ENCODE measurements at places on chromosomes 13 and 19. TPM values are rescaled to one million over a fixed set of nuclear protein-coding genes. Genes with fewer than 3 reads are reported as not detected.

- H3K36me3 ChIP-seq: peaks cover 17% of the 10 kb centered on the region
- peak; percentile 85 for DNase-seq
- H3K27me3 ChIP-seq: no peaks in the 10 kb centered on the region
- H3K27ac ChIP-seq: peak overlapping the region; percentile 93
- peak overlapping the region; percentile 82 for H3K4me3 ChIP-seq
These were observed 4.3 kb downstream of the BBC3 start for GRCh38 chr19:47226426-47227351.

GPR42 gene
- total RNA-seq: 0.18 TPM

- peaks cover 7% of the 10 kb centered on the region for H3K4me1 ChIP-seq
- H3K4me3 ChIP-seq: no peak overlapping the region
- no peak overlapping the region for H3K27ac ChIP-seq
- DNase-seq: peak; percentile 76
- H3K27me3 ChIP-seq: no peaks in the 10 kb centered on the region
These were observed 9.8 kb upstream of the GNA15 start for GRCh38 chr19:3125900-3126524.

GRCh38 chr19:56637976-56638555, 4.9 kb upstream of the SMIM17 start:
- H3K27ac ChIP-seq: no peak overlapping the region
- H3K4me1 ChIP-seq: no peaks in the 10 kb centered on the region
- no peak overlapping the region for H3K4me3 ChIP-seq
- peaks cover 20% of the 10 kb centered on the region for H3K36me3 ChIP-seq
- DNase-seq: peak; percentile 78

DNA sequence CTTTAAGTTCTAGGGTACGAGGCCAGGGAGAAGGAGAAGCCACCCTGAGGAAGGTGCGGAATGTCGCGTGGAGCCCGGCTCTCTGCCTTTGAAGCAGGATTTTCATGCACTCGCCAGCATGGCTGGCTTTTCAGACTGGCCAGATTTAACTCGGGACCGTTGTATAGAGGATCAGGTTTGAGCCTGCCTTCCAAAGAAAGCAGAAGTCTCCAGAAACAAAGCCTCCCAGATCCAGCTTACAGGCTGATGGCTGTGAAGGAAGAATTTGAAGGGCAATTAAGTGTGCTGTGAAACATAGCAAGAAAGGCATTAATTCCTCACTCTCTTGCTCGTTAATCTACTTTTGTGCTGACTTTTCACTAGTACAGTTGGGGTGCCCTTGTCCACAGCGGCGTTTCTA, 140.2 kb downstream of the SOX1 start:
- H3K4me3 ChIP-seq: no peak overlapping the region
- no peaks in the 10 kb centered on the region for H3K36me3 ChIP-seq
- H3K4me1 ChIP-seq: peaks cover 8% of the 10 kb centered on the region
- peaks cover 34% of the 10 kb centered on the region for H3K27me3 ChIP-seq

- H3K4me1 ChIP-seq: peaks cover 3% of the 10 kb centered on the region
- no peak overlapping the region for H3K27ac ChIP-seq
- H3K4me3 ChIP-seq: no peak overlapping the region
- DNase-seq: no peak
These were observed 29.1 kb upstream of the IGFL4 start for GRCh38 chr19:46069806-46070341.

DNA sequence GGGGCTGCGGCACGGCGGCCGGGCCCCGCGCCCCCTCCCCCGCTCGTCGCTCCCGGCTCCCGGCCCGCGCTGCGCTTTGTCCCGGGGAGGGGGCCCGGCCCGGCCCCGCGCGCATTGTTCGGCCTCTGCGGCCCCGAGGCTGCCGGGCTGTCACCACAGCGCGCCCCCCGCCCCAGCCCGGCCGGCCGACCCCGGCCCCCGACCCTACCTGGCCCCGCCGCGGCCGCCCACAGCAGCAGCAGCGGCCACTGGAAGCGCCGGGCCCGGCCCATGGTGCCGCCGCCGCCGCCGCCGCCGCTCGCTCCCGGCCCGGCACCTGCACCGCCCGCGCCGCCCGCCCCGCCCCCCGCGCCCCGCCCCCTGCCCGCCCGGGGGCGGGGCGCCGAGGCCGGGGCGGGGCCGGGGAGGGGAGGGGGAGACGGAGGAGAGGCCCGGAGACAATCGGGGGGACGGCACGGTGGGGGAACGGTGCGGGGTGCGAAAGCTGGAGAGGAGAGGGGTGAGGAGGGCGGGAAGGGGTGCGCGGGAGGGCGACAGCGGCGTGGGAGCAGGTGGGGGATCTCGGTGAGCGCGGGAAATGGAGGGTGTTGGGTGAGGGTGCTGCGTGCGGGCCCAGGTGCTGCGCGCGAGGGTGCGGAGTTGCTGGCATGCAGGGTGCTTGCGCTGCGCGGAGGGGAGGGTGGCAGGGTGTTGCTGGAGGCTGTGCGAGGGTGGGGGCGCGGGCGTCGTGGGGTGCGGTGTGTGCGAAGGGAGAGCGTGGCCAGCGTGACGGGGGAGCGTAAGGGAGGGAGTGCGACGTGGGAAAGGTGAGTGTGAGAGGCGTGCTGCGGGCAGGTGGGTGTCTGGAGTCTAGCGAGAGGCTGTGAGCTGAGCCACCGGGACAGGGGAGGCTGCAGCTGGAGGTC, at the start of gene CADM4:
TSS of gene CADM4 (minus strand) at position 332 of the 905 bp plus-strand sequence. CDS start at position 272, 60 bp downstream.
- H3K4me3 ChIP-seq: peak within 1 kb of the TSS; percentile 65
- peaks cover 9% of the 10 kb centered on the region for H3K4me1 ChIP-seq
- H3K27me3 ChIP-seq: peaks cover 32% of the 10 kb centered on the region

- no peak overlapping the region for H3K27ac ChIP-seq
- H3K4me1 ChIP-seq: no peaks in the 10 kb centered on the region
- no peaks in the 10 kb centered on the region for H3K36me3 ChIP-seq
- no peak overlapping the region for H3K4me3 ChIP-seq
These were observed 1647.6 kb upstream of the SPRY2 start for GRCh38 chr13:81988567-81988966.

GRCh38 chr13:29758531-29759114, 91.8 kb downstream of the UBL3 start:
- H3K27ac ChIP-seq: peak overlapping the region; percentile 34
- H3K27me3 ChIP-seq: no peaks in the 10 kb centered on the region
- H3K4me1 ChIP-seq: peaks cover 25% of the 10 kb centered on the region
- peak overlapping the region; percentile 30 for H3K4me3 ChIP-seq

GRCh38 chr13:94673851-94674250, 38.5 kb downstream of the SOX21 start:
- H3K4me1 ChIP-seq: no peaks in the 10 kb centered on the region
- H3K27ac ChIP-seq: no peak overlapping the region
- H3K4me3 ChIP-seq: no peak overlapping the region
- no peaks in the 10 kb centered on the region for H3K36me3 ChIP-seq

GRCh38 chr13:48078251-48078656, 16.6 kb downstream of the MED4 start:
- H3K27ac ChIP-seq: peak overlapping the region; percentile 68
- H3K36me3 ChIP-seq: peaks cover 62% of the 10 kb centered on the region
- H3K4me1 ChIP-seq: peaks cover 9% of the 10 kb centered on the region
- DNase-seq: peak; percentile 57
- no peak overlapping the region for H3K4me3 ChIP-seq

DNA sequence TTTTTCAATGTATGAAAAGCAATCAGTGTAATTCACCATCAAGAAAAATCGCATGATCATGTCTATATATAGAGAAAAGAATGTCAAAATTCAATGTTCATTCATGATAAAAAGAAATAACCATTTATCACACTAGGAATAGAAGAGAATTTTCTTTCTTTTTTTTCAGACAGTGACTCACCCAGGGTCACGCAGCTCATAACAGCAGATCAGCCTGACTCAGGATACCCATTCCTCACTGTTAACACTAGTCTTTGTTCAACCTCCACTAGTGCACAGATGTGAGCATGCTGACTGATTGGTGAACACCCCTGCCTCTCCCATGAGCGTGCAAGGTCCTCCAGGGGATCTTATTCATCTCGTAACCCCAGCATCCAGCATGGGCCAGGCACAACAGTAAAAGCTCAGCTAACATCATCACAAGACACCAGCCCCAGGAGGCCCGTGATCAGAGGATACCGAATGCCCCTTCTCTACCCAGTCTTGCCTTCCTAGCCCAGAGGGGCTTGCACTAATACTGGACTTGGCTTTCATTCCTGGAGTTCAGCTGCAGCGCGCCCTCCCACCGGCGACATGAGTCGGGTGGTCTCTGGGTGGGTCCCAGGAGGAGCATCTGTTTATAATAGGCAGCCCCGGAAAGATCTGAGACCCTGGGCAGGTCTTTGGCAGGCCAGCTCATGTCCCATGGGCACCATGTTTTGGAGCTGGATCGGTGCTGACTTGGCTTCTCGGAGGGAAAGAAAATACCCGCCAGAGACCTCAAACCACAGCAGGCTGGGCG, 539.5 kb upstream of the SLC10A2 start:
- no peak for DNase-seq
- no peaks in the 10 kb centered on the region for H3K36me3 ChIP-seq
- no peaks in the 10 kb centered on the region for H3K27me3 ChIP-seq
- no peak overlapping the region for H3K4me3 ChIP-seq
- H3K27ac ChIP-seq: no peak overlapping the region

GRCh38 chr13:27359199-27359821, 65.1 kb upstream of the GTF3A start:
- no peak overlapping the region for H3K4me3 ChIP-seq
- no peaks in the 10 kb centered on the region for H3K36me3 ChIP-seq
- peak; percentile 80 for DNase-seq
- peaks cover 4% of the 10 kb centered on the region for H3K4me1 ChIP-seq
- H3K27me3 ChIP-seq: peaks cover 5% of the 10 kb centered on the region

DNA sequence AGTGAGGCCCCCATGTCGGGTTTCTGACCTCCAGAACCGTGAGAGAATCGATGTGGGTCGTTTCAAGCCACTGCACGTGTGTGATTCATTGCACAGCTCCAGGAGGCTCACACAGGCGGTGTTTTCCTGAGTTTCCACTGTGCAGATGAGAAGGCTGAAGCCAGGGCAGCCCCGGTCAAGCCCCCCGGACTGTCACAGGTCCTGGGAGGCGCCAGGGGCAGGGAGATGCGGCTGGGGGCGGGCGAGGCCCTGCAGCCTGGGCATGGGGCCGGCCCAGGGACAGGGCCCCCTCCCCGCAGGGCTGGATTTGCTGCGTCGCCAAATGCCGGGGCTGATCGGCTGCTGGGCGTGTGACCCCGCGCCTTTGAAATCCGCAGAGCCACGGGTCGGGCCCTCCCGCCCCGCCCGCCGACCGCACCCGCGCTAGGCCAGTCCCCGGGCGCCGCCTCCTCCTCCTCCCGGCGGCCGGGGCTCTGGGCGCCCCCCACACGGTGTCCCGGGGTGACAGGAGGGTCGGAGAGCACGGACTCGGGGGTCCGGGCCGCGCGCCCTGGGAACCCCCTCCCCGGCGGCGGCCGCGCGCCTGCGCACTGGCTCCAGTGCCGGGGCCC, 9.9 kb upstream of the MKNK2 start:
- peak; percentile 63 for DNase-seq
- no peaks in the 10 kb centered on the region for H3K27me3 ChIP-seq
- peak overlapping the region; percentile 96 for H3K27ac ChIP-seq
- no peaks in the 10 kb centered on the region for H3K36me3 ChIP-seq
- H3K4me1 ChIP-seq: peaks cover 44% of the 10 kb centered on the region

DNA sequence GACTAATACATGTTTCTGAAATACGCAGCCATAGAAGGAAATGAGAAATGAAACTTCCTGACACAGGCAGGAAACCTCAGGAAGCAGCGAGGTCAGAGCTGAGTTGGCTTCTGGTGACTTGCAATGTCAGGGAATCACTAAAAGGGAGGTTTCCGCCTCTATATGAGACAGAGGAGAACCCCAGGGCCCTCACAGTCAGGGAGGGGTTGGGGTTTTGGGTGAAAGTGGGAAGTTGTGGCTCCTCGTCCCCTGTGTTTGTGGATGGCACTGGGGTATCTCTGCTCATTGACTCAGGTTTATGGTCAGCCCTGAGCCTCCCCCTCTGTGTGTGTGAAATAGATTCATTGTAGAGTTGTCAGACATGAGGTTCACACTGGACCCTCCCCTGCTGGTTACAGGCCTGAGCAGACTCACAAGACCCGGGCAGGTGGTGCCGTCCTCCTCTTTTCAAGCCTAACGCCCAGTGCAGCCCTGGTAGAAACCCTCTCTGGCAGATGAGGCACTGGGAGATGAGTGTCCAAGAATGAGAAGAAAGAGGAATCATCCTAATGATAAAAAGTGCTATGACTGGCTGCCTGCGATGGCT, 5.5 kb upstream of the LILRA6 start:
- H3K4me1 ChIP-seq: peaks cover 13% of the 10 kb centered on the region
- no peak overlapping the region for H3K27ac ChIP-seq
- peak; percentile 64 for DNase-seq
- H3K27me3 ChIP-seq: peaks cover 8% of the 10 kb centered on the region
- no peak overlapping the region for H3K4me3 ChIP-seq

DNA sequence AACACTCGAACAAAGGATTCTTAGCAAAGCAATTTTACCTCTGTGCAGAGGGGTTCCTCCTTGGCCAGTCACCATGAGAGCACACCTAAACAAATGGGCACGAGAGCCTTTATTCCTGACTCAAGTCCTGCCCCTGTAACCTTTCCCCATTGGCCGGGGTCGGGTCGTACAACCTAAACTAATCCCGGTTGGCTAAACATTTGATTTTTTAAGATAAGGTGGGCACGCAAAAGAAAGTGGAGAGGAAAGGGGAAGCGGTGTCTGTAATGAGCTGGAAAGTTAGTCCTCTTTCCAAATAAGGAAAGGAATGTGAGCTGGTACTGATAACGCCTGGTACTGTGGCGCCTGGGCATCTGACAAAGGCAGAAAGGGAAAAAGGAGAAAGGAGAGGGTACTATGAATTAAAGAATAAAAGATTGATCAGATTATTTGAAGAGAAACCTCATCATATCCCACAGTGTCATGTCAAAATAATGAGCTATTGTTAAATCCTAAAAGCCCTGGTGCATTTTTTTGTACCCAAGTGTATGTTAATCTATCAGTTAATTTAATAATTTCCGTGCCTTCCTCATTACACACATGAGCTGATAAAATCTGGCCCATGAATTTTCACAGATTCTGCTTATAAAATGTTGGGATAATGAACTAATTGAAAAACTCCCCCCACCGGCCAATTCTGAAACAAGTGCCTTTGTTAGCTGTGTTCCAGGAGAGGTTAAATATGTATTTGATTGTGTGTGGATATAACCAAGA, 335.7 kb downstream of the RFC3 start:
- H3K4me3 ChIP-seq: no peak overlapping the region
- H3K36me3 ChIP-seq: no peaks in the 10 kb centered on the region
- H3K27me3 ChIP-seq: peaks cover 7% of the 10 kb centered on the region
- no peak overlapping the region for H3K27ac ChIP-seq
- peaks cover 10% of the 10 kb centered on the region for H3K4me1 ChIP-seq

MEDAG gene
- not detected for total RNA-seq

DNA sequence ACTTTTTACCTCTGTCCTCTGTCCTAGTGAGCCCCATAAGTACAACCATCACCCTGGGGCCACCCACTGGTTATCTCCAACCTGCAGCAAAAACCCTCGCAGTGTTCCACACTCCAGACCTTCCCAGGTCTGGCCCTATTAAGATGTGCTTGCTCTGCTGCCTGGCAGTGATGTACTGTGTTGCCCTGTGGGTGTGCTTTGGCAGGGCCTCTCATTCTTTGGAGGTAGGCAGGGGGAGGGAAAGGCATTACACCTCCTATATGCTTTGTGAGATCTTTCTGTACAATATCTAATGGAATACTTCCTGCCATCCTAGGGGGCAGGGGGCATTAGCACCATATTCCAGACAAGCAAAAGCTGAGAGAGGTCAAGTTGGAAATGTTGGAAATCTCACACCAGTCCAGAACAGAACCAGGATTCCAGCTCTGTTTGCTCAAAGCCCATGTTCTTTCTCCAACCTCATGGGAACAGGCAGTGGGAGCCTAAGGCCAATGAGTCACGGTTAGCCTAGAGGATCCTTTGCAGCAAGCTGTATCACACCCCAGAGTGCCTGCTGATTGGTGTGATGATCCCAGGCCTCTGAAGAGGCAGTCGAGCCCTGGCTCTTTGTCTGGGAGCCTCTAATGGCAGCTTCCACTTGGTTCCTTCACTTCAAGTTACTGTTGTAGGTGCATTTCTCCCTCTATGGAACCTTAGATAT, 59.7 kb upstream of the UBL3 start:
- H3K4me3 ChIP-seq: no peak overlapping the region
- H3K27ac ChIP-seq: no peak overlapping the region
- DNase-seq: no peak
- peaks cover 8% of the 10 kb centered on the region for H3K4me1 ChIP-seq
